ENCODE measurements at places on chromosomes 7 and 10.

DNA sequence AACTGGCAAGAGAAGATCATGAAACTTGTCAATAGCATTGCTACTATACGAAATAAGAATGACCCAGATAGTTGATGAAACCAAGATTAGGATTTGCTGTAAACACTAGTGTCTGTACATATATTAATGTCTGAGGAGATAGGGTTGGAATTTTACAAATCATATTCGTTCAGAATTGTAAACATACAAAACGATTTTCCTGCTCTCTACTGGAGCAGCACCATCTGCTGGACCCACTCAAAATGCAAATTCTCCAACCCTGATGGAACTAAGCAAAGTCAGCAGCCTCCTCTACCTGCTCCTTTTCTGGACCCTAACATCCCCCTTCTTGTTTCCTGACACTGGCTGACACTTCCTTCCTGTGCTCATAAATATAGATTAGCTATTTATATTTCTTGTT lies 29.4 kb upstream of the SGMS1 start:
- no peak for DNase-seq

DNA sequence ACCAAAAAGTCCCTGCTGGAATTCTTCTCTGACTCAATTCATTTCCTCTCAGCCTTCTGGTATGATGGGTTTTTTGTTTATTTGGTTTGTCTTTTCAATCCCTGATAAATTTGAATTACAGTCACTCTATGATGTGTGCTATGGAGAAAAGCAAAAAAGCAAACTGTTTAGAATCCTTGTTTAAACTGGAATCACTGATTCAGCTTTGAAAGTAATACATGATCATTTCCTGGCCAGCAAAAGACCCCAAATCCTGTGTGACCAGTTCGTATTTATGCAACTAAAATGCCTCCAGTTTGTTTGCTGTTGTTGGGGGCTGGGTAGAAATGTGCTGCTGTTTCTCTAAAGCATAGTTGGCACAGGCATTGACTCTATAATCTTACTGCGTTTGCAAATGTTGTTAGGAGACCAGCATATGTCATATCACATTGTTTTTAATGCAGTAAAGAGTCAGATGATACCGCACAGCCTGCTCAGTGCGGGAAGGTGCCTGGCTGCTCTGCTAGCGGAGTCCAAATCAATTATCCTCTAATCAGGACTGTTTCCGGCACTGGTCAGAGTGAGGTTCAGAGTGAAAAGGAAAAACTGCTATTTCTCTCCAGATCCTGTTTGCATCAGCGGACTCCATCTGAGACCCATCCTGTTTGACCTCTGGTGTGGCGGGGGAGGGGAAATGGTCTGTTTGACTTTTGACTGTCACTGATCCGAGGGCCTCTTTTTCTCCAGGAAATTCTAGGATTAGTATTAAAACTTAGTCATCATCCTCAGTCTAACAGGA lies 40.6 kb upstream of the ADD3 start:
- no peak for DNase-seq

- no peak for DNase-seq
Measured at GRCh38 chr7:2688409-2689342, 674 bp downstream of the AMZ1 start.

DNA sequence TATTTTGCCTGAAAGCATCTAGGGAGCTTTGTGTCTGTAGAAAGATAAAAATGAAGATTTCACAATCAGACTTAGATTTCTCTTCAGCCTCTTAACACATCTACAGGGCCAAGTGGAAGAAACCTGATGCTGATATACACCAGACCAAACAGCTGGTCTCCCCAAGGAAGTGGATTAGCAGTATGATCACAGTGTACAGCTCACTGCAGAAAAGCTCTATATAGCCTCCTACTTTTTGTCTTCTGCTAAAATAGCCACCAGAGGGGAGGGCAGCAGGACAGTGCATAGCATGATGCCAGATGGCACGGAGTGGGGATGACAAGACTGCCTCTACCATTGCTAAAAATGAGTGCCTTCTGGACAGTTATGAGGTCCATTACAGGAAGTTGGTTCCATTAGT lies 16.0 kb downstream of the FAM13C start:
- DNase-seq, result no peak

- DNase-seq, result no peak
Measured at GRCh38 chr7:21916176-21916575, 29.5 kb downstream of the CDCA7L start.

- no peak for DNase-seq
Measured at GRCh38 chr7:151798851-151799448, 78.0 kb downstream of the PRKAG2 start.

GRCh38 chr7:130814778-130815335 lies 80.8 kb upstream of the KLF14 start:
- DNase-seq, result no peak

GRCh38 chr7:39386718-39387117 lies 179.5 kb upstream of the YAE1 start:
- DNase-seq, result no peak

DNA sequence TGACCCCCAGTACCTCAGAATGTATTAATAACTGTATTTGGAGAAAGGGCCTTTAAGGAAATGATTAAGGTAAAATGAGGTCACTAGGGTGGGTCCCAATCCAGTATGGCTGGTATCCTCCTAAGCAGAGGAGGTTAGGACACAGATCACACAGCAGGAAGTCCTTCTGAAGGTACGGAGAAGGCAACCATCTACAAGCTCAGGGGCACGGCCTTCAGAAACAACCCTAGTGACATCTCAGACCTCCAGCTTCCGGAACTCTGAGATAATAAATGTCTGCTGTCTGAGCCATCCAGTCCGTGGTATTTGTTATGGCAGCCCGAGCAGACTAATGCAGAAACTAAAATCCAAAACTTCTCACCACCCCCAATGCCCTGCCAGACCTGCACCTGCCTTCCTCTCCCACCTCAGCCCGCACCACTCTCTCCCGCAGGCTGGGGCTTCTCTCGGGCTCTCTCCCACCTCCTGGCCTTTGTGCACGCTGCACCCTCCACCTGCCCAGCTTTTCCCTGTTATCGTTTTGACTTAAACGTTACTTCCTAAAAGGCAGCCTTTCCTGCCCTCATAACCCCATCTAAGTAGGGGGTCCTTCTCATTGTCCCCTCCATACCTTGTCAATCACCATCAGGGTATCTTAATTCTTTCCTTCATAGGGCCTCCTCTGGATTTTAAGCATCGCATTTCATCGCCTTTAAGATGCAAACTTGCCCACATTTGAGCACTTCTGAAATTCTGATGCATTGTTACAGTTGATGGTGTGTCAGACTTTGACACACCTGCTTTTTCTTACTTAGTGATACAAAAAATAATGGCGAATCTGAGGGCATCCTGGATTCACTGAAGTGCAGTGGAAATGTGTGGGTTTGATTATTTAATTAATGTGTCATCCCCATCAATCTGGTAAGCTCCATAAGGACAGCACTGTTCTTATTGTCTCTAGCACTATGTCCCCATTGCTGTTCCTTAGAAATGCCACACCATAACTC lies 32.2 kb upstream of the AQP1 start:
- DNase-seq, result no peak

- no peak for DNase-seq
Measured at GRCh38 chr7:83547526-83547925, 101.4 kb downstream of the SEMA3E start.

DNA sequence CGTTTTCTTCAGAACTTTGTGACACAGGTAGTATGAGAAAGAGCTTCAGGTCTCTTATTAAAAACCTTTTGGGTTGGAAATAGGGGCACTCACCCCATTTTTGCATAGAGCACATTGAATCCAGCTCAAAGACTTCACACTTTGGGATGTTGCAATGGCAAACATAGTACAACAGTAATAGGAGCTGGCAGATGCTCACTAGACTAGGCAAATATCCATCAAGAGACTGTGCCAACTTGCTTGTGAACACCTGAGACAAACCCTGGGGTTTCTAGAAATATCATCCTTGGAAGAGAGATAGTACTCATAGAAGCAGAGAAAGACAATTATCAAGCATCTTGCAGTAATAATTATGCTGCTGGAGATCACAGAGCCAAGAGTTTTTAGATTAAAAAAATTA lies 280.0 kb downstream of the CACNA2D1 start:
- no peak for DNase-seq

DNA sequence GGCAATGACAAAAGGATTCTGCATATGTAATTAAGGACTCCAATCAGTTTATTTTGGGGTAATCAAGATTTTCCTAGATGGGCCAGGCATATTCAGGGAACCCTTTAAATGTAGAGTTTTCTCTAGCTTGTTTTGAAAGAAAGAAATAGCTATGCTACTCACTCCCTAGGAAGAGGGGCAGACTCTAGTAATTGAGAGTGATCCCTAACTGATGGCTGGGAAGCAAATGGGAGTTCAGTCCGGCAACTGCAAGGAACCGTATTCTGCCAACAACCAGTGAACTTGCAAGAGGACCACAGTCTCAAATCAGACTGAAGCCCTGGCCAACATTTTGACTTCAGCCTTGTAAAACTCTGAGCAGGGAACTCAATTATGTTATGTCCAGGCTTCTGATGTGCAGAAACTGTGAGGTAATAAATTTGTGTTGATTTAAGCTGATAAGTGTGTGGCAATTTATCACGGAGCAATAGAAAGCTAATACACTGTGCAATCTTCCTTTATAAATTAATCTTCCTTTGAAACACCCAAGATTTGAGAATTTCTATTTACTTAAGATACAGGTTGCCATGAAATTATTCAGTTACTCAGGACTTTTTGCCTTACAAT lies 14.0 kb downstream of the AOAH start:
- no peak for DNase-seq

DNA sequence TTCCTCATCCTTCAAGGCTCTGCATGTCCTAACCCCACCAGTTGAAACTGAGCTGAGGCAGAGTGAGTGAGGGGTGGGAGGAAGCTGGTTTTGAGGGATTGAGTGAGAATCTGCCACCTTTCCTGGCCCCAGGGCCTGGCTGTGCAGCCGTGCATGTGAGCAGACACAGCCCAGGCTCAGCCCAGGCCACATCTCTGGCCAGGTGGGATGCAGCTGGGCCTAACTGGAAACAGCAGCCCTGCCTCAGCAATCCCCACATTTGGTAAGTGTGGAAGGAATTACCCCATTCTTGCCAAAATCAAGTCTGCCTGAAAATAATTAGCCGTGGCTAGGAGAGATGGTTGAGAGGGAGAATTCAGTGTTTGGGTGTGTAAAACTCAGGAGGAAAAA lies 116.6 kb downstream of the NEURL1 start:
- no peak for DNase-seq

GRCh38 chr10:96721207-96721572 lies 876 bp upstream of the PIK3AP1 start:
- no peak for DNase-seq

DNA sequence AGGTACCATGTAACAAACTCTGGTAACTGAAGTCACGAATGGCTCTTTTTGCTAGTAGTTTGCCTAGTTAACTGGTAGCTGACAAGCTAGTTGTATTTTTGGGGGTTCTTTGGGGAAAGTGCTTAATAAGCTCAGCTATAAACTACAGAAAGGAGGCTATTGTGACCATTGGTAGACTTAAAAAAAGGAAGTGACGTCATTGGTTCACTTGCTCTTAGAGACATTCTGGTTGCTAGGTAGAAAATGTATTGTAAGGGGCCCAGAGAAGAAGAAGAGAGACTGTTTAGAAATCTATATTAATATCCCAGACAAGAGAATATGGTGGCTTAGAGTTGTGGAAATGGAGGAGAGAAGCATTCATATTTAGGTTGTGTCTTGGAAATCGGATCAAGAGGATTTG lies 103.0 kb downstream of the NXPH1 start:
- no peak for DNase-seq

DNA sequence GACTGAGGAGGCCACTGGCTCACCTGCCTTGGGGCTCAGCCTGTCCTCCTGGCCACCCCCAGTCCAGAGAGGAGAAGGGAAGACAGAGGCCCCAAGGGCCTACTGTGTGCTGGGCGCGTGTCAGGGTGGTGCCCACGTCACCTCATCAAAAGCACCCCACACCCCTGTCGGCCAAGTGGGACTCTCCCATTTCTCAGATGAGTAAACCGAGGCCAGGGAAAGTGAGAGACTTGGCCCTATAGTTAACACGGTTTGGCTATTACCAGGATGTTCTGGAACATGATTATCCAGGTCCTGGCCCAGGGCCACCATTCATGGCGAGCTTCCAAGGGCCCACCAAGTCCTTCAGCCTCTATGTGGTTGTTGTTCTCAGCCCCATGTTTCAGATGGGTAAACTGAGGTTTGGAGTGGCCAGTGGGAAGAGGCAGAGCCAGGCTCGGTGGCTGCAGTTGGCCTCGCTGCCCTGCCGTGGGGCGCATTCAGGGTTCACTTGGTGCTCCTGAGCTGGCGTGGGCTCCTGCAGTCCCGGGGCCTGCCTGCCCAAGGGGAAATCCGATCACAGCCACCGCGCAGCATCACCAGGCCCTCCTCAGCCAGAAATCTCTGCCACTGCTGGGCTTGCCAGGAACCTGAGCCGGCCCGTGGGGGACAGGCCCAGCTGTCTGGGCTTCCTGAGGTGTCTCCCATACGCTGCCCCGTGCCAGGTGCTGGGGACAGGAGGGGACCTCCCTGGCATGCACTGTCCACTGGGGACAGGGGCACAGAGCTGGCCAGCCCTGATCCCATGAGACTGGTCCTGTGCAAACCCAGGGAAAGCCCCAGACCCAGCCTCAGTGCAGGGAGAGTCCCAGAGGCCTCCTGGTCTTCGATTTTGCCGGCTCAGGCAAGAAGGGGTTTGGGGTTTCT lies 117.7 kb upstream of the TNRC18 start:
- no peak for DNase-seq

DNA sequence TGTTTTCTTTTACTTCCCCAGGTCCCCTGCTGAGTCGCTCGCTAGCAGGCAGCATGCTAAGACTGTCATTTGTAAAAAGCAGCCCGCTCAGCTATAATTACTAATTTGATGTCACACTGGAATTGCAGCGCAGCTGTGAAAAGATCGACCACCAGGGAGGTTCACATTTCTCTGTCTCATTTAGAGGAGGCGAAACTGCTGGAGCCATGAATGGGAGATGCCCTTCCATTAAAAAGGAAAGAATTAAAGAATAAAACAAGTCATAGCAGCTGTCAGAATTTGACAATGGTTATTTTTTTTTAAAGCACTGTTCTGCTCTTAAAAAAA lies 153.5 kb downstream of the PIP4K2A start:
- DNase-seq, result no peak

- no peak for DNase-seq
Measured at GRCh38 chr10:116679351-116679750, 58.6 kb downstream of the PNLIPRP2 start.

DNA sequence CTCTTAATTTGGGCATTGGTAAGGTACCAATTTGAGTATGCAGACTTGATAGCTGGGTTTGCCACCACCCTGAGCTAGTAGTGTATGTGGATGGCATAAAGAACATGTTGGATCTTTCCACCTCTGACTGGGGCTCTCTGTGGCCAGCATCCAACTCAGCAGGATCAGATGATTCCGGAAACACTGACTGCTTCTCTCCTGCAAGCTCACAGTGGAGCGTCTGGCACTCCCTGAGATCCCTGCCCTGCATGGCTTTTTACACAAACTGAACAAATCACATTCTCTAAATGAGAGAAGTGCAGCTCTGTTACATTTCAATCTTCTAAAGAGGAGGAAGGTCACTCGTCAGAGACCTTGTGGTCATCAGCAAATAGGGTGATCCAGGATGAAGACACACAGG lies 1057.5 kb downstream of the NRG3 start:
- no peak for DNase-seq

DNA sequence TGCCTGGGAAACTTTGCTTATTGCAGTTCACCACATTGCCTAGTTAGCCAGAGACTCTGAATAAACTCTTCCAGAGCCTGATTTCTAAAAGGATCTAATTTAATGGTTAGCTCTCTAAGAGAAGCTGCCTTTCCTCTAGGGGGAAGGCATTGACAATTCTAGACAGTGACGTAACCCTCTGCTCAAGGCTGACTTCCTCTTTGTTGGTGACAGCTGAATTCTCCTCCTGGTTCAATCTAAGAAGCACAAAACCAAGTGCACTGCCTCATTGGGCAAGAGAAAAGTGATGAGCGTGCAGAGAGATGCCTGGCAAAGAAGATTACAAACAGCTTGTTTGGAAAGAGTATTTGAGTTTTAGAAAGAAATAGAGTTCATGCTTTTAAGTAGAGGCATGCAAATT lies 102.7 kb downstream of the MACC1 start:
- no peak for DNase-seq
